ENCODE measurements at places on chromosomes 2 and 18.

DNA sequence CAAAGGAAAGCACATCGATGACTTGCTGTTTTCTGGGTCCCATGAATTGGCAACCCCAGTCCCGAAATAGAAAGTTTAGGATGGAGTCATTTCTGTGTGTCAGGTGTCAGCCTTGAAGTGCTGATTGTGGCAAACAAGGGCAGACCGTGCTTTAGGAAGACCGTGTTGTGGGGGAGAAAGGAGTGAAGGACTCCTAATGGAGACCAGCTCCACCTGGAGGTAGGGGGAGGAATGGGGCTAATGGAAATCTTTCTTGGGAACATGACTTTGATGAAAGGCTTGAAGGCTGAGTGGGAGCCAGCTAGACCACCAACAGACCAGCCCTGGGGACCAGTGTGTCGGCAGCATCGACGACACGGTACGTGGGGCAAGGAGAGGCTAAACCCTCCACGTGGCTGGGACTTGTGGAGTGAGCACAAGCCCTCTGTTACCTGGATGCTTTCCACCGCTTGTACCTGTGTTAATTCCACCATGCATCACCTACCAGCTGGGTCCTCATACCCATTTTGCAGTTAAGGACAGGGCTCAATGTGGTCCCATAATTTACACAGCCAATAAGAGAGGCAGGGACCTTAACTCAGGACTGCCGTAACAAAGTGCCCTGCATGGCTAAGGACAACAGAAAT is 104.2 kb downstream of the SH3BP4 start:
- no peaks in the 10 kb centered on the region for H3K4me1 ChIP-seq
- no peak for DNase-seq
- H3K27me3 ChIP-seq, result peaks cover 4% of the 10 kb centered on the region
- H3K36me3 ChIP-seq, result no peaks in the 10 kb centered on the region
- H3K4me3 ChIP-seq, result no peak overlapping the region
- no peak overlapping the region for H3K27ac ChIP-seq

DNA sequence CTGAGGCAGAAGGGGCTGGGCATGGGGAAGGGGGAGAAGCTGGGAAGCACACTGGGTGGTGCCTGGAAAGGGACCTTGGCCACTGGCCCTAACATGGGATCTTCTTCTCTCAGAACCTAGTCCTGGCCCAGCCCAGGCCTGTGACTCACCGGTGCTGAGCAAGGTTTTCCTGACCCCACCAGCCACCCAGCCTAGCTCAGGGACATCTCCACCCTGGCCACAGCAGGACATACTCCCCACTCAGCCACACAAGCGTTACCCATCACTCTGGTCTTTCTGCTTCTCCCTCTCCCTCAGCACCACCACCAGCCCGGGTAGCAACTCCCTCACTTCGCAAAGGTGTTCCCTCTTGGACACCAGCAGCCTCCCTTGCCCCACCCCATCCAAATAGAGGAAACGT is 22.8 kb downstream of the TNS1 start:
- H3K36me3 ChIP-seq, result no peaks in the 10 kb centered on the region
- no peaks in the 10 kb centered on the region for H3K4me1 ChIP-seq
- no peak for DNase-seq
- no peak overlapping the region for H3K27ac ChIP-seq
- H3K4me3 ChIP-seq, result no peak overlapping the region

DNA sequence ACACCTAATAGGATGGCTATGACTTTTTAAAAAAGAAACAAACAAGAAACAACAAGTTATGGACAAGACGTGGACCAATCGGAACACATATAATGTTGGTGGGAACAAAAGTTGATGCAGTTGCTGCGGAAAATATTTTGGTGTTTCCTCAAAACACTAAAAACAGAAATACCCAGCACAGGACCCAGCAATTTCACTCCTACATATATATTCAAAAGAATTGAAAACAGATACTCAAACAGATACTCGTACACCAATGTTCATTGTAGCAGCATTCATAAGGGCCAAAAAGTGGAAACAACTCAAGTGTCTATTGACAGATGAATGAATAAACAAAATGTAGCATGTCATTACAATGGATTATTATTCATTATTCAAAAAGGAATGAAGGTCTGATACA is 12.1 kb downstream of the CCDC141 start:
- no peak overlapping the region for H3K27ac ChIP-seq
- no peaks in the 10 kb centered on the region for H3K4me1 ChIP-seq
- DNase-seq, result no peak
- H3K36me3 ChIP-seq, result no peaks in the 10 kb centered on the region
- no peaks in the 10 kb centered on the region for H3K27me3 ChIP-seq

GRCh38 chr2:152369176-152369860 is 34.3 kb downstream of the FMNL2 start:
- no peak overlapping the region for H3K4me3 ChIP-seq
- no peak for DNase-seq
- no peak overlapping the region for H3K27ac ChIP-seq
- H3K4me1 ChIP-seq, result no peaks in the 10 kb centered on the region

- H3K4me1 ChIP-seq, result peaks cover 18% of the 10 kb centered on the region
- no peaks in the 10 kb centered on the region for H3K27me3 ChIP-seq
- no peak overlapping the region for H3K27ac ChIP-seq
- H3K36me3 ChIP-seq, result no peaks in the 10 kb centered on the region
- DNase-seq, result no peak
Measured at GRCh38 chr2:20421988-20422370, 24.9 kb upstream of the RHOB start.

- no peaks in the 10 kb centered on the region for H3K4me1 ChIP-seq
- DNase-seq, result no peak
- no peak overlapping the region for H3K27ac ChIP-seq
- no peaks in the 10 kb centered on the region for H3K36me3 ChIP-seq
- H3K4me3 ChIP-seq, result no peak overlapping the region
Measured at GRCh38 chr2:205800773-205801172, 118.5 kb downstream of the NRP2 start.
